Left renal pelvis (tissue), 4 donors: ENCODE measurements at places on chromosomes 12 and 14. TPM values are rescaled to one million over a fixed set of nuclear protein-coding genes. Genes with fewer than 3 reads are reported as not detected.

DNA sequence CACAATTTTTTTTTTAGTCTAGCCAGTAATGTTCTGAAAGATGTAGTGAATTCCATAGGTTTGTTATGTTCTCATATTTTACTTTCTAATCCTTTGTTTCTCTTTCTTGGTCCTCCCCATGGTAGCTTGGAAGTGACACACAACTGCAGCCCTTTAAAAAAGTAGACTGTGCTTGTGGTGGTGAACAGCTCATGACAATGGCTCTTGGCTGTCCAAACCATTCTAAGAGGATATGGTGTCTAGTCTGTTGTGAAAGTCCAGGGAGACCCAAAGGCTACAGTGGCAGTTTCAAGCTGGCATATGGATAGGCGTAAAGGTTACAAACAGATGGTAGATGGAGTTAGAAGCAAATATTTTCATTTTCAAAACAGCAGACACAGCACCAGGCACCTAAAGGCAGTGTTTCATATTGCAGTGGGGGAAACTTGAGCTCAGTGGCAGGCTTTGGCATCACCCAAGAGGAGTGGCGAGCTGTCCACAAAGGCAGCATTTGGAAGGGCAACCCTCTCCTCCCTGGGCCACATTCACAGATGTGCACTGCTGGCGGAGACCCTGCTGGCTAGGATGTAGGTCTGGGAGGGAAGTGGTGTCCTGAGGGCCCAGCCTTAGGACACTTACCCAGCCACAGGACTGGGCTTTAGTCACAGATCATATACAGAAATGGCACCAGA is 102.1 kb downstream of the DYRK2 start:
- DNase-seq: no peak

JDP2 gene
- polyA plus RNA-seq: 24.2 TPM

DNA sequence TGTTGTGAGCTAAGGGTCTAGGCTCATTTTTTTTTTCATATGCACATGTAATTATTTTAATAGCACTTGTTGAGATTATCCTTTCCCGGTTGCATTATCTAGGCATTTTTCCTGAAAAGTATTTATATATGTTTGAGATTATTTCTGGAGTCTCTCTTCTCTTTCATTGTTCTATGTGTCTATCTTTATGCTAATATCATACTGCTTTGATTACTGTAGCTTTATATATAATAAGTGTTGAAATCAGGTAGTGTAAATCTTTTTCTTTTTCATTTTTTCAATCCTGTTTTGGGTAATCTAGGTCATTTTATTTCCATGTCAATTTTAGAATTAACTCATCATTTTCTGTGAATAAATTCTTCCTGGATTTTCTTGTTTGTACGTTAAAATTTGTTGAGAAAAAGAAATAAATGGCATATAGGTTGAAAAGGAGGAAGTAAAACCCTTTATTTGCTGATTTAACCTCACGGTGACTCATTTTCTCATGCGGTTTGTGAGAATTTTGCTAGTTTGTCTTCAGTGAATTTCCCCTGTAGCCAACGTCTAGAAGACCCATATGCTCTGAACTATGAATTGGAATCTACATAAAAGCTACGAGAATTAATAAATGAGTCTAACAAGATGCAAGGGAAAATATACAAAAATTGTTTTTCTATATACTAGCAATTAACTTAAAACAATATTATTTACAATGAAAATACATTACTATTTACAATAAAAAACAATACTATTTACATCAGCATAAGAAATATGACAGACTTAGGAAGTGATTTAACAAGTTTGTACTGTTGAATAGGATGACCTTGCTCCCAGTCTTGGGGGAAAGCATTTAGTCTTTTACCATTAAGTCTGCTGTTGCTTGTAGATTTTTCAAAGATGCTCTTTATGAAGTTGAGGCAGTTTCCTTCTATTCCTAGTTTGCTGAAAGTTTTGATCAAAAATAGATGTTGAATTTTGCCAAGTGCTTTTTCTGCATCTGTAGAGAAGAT is 105.0 kb downstream of the SNAPC1 start:
- no peak for DNase-seq

- DNase-seq: no peak
These were observed 26.4 kb downstream of the PTPRQ start for GRCh38 chr12:80470403-80470802.

DNA sequence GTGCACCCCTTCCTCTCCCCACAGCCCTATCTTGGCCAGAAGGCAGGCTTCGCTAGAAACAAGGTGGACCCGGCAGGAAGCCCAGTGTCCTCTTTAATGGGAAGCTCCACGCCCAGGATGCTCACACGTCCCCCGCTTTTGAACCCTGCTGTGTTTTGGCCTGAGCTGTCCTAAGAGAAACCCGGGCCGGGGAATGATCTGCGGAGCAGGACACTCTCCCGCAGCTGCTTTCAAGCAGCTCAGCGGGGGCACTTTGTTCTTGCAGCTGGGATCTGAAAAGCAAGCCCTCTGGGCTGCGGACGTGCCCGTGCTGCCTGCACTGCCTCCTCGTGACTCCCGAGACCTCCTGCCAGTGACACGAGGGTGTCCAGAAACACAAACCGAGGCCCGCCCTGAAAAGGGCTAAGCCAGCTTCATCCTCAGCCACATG is 30.0 kb downstream of the SCARB1 start:
- no peak for DNase-seq

GPR84 gene
- 1.5 TPM for polyA plus RNA-seq

RASSF9 gene
- 15.4 TPM for polyA plus RNA-seq

- DNase-seq: no peak
These were observed 31.8 kb upstream of the ULK1 start for GRCh38 chr12:131862600-131862993.

PPFIA2 gene
- polyA plus RNA-seq: 6.5 TPM

SYT1 gene
- 54.2 TPM for polyA plus RNA-seq

- DNase-seq: no peak
These were observed 48.3 kb upstream of the KCNMB4 start for GRCh38 chr12:70317781-70318180.

DNA sequence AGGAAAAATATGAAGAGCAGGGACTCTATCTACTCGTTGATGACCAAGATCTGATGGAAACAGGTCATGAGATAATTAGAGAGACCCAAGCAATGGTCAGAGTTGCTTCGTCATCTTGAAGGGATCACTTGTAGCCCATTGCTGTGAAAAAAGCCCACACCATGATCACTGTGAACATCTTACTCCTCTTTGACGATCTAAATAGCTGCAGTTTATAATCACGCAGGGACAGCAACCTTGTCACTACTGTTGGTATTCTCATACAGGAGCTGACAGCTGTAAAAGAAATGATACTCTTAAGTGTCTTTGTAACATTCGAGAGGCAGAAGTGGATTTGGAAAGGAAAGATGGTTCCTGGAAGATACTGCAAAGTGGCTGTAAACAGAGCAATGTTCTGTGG is 33.7 kb upstream of the RERGL start:
- no peak for DNase-seq

PLD4 gene
- 4.4 TPM for polyA plus RNA-seq

CHGA gene
- 1.6 TPM for polyA plus RNA-seq

PTPRB gene
- polyA plus RNA-seq: 13.9 TPM

ADAMTS20 gene
- 0.73 TPM for polyA plus RNA-seq
